ENCODE measurements at places on chromosomes 6 and 20.

DNA sequence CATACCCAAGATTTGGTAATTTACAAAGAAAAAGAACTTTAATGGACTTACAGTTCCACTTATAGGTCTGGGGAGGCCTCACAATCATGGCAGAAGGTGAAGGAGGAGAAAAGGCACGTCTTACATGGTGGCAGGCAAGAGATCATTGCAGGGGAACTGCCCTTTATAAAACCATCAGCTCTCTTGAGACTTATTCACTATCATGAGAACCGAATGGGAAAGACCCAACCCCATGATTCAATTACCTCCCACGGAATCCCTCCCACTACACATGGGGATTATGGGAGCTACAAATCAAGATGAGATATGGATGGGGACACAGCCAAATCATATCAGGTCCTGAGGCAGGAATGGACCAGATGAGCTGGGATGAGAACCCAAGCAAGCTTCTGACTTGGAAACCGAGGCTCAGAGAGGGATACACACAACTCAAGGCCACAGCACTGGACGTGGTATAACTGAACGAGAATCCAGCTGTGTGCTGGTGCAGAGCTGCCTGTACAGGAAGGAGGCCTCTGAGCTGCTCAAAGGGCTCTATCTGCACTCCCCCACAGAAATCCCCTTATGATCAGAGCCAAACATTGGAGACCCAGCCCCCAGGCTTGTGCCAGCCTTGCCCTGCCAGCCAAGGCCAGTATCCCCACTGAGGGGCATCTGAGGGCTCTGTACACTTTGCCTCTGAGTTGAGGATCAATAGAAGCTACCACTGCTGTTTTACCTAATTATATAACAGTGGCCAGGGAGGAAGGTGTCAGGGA is 137.8 kb downstream of the CEBPB start:
- no peak for DNase-seq

- DNase-seq = no peak
Measured at GRCh38 chr6:46606338-46606737, 46.3 kb downstream of the CYP39A1 start.

DNA sequence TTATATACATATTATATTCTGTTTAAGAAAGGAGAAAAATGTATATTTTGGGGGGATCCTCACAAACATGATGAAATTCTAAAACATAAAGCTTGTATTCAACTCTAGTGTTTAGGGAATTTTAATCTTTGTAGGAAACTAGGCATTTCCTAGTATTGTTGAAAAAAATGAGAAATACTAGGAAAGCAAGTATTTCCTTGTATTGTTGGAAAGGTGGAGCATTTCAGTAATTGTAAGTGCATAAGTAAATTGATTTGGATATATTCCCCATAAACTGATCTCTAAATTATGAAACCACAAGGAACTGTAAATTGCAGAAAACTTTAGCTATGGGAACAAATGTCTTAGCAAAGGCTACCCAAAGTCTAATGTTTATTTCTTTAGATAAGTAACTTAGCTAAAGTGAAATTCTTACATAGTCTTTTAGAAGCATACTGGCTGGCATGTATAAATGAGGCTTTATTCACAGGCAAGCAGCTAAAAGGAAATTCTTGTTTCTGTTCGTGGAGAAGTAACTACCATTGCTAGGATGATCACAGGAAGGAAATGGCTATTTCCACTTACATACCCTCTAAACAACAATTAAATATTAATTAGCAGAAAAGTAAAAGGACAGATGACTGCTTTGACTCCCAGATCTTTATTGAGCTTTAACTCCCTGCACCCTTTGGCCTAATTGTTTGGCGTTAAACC is 19.9 kb upstream of the NRN1 start:
- DNase-seq = no peak

- no peak for DNase-seq
Measured at GRCh38 chr6:20188630-20189075, 23.6 kb downstream of the MBOAT1 start.

GRCh38 chr6:16635810-16636602 is 125.3 kb downstream of the ATXN1 start:
- no peak for DNase-seq

DNA sequence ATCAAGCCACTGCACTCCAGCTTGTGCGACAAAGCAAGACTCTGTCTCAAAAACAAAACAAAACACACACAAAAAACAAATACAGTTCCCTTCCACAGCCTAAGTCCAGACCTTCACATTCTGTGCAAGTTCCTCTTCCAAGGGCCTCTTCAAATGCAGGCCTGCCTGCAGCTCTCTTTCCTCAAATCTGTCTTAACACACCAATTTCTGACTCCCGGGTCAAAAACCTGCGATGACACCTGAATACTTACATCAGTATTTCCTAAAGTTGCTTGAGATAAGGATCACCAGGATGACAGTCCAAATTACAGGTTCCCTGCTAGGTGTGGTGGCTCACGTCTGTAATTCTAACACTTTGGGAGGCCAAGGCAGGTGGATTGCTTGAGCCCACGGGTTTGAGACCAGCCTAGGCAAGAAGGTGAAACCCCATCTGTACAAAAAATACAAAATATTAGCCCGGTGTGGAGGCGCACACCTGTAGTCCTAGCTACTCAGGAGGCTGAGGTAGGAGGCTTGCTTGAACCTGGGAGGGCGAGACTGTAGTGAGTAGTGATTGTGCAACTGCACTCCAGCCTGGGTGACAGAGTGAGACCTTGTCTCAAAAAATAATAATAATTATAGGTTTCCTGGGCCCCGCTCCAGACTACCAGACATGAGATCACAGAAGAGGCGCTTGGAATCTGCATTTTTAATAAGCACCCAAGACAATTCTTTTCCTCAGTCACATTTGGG is 8.8 kb upstream of the PARD6B start:
- no peak for DNase-seq

DNA sequence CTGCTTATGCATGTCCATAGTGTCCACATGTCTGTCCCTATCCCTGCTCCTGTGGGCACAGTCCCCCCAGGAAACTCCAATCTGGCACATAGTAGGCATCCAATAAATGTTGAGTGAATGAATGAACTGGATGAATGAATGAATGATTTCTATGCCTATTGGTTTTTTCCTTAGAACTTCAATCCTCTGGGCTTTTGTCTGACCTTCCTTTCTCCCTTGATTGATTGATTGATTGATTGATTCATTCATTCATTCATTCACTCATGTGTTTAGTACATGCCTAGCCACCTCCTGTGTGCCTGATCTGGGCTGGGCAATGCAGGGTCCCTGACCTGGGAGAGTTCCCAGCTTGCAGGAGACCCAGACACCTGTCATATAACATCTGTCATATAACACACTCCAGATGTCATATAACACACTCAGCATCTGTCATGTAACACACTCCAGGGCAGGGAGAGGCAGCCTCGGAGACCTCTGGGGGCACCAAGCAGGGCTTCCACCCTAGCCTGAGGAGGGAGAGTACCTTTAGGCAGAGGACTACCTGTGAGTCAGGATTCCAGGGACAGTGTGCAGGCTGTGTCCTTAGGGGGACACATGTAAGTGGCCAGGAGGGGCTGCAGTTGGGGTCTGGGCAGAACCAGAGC is 17.9 kb downstream of the VSTM2L start:
- DNase-seq = no peak

All from activated naive CD4-positive, alpha-beta T cell treated with Interleukin-2 at 50 U/mL for 16 hours (primary cell).